Lung (tissue), 17 donors: ENCODE measurements at places on chromosomes 1 and 21. TPM values are rescaled to one million over a fixed set of nuclear protein-coding genes. Genes with fewer than 3 reads are reported as not detected.
A peak's percentile ranks its signal among the peaks of the same experiment; 100 is the strongest.

The UTS2 gene
- total RNA-seq: 0.82 TPM

The ZMYND12 gene
- 9.1 TPM for total RNA-seq

The ADAMTS1 gene
- 165 TPM for total RNA-seq

DNA sequence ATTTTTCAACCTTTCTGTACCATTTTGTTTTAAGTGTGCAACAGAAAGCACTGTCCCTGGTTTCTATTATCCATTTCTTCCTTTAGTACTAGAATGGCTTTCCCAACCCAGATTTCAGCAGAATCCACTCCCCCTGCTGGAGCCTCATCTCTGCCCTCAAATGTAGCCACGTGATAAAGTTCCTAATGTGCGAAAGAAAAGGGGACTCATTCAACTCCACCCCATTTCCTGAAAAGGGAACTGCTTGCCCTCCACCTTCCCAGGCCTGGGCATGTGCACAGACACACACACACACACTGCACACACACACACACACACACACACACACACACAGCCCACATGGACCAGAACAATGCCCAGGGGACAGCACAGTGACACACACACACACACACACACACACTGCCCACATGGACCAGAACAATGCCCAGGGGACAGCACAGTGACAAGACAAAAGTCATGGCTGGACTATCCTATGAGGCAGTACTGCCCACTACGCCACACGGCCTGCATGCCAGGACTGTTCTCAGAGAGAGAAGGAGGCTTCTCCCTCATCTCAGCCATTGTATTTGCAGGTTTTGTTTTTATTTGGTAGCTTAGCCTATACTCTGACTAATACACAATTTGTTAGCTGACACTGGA, 33.2 kb downstream of the PACC1 start:
- DNase-seq: no peak

GRCh38 chr21:41032541-41032940, 135.4 kb upstream of the BACE2 start:
- no peak for DNase-seq

DNA sequence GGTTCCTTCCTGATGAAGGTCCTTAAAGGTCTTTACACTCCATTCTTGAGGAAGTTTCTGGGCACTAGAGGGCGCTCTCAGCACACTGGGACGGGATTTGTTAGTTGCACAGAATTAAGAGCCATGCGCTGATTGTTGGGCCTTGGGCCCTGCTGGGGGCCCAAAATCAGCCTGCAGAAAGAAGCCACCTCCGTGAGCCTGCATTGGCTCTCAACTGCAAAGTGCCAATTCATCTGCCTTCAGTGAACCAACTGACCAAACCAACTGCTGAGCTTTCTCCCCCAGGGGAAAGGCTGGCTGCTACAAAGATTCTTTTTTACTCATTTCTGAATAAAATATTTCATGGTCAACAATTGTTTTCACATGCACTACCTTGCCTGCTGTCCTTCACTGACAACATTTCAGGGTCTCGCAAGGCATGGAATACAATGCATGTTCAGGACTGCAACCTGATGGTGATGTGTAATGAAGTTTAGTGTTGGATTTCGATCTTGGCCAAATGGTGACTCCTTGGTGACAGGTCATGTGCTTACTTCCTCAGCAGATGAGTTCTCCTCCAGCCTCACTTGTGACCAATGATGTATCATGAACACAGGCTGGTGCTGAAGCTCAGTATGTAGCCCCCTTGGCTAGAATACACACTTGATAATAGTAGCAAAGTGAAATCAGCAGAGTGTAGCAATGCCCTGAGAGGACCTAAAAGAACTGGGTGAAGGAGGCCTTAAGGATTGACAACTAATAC, 45.7 kb upstream of the PRDX6 start:
- DNase-seq: peak; percentile 90

DNA sequence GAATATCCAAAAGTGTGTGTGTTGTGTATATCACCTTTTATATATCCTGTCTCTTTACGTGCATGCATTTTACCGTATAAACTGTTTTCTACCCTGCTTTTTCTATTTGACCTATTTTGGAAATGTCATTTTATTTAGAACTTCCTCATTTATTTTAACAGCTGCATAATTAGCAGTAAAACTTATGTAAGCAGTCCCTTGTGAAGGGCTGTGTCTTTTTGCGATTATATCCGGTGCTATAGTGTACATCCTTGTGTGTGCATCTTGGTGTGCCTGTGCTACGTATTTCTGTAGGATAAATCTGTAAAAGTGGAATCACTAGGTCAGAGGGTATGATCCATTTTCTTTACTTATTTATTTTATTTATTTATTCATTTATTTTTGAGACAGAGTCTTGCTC, 7.2 kb downstream of the LGALS8 start:
- no peak for DNase-seq

DNA sequence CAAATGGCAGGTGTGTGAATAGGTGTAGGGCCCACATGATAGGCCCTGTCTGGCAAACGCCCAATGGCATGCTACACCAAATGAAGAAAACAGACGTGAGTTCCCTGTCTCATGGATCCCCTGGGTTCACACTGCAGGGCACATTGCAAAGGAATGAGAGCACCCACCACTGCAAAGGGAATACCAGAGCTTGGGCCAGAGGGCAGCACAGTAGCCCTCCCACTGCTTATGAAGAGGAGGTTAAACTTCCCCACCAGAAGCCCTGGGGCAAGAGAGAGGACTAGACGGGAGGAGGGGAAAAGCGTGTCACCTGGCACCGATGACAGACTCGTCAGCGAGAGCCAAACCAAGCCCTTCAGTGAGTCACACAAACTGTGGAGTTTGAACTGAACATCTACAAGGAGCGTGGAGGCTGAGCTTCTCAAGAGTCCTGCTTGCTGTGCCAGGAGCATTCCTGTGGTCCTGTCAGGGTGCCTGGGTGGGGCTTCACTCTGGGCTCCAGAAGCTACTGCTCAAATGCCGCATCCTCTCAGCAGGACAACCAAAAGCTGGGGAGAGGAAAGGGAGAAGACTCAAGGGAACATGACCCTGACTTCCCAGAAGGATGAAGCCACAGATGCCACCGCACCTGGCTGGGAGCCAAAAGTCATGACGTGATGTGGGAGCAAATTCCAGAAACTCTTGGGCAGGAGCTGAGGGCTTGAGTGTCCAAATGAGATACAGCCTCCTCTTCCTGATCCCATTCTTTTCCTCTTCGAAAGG, 61.1 kb downstream of the TOMM20 start:
- peak; percentile 50 for DNase-seq

- DNase-seq: no peak
Observed at GRCh38 chr1:202015662-202015937, 5.2 kb downstream of the ELF3 start.

GRCh38 chr1:36162680-36163239, 6.8 kb downstream of the MAP7D1 start:
- DNase-seq: no peak

- DNase-seq: no peak
Observed at GRCh38 chr1:206658981-206659273, 23.6 kb downstream of the DYRK3 start.

- DNase-seq: no peak
Observed at GRCh38 chr21:41966041-41966833, 12.4 kb upstream of the C2CD2 start.
